ENCODE measurements at places on chromosomes 7 and 10. TPM values are rescaled to one million over a fixed set of nuclear protein-coding genes. Genes with fewer than 3 reads are reported as not detected.
A peak's percentile ranks its signal among the peaks of the same experiment; 100 is the strongest.

DNA sequence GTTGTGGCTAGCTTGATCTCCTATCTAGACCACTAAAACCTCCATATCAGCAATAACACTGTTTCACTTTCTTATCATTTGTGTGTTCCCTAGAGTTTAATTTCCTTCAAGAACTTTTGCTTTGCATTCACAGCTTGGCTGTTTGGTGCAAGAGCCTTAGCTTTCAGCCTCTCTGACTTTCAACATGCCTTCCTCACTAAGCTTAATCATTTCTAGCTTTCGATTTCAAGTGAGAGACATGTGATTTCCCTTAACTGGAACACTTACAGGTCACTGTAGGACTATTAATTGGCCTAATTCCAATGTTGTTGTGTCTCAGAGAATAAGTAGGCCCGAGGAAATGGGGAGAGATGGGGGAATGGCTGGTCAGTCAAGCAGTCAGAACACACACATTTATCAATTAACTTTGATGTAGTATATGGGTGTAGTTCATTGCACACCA lies 10.6 kb upstream of the BPGM start:
- no peak for DNase-seq

- peak; percentile 94 for DNase-seq
Observed at GRCh38 chr7:65006094-65006992, at the start of gene ERV3-1. TSS of gene ERV3-1 (minus strand) at chr7:65006687. CDS start at chr7:64993026, 13,661 bp downstream.

- no peak for DNase-seq
Observed at GRCh38 chr10:61943674-61944378, 42.3 kb downstream of the ARID5B start.

DNA sequence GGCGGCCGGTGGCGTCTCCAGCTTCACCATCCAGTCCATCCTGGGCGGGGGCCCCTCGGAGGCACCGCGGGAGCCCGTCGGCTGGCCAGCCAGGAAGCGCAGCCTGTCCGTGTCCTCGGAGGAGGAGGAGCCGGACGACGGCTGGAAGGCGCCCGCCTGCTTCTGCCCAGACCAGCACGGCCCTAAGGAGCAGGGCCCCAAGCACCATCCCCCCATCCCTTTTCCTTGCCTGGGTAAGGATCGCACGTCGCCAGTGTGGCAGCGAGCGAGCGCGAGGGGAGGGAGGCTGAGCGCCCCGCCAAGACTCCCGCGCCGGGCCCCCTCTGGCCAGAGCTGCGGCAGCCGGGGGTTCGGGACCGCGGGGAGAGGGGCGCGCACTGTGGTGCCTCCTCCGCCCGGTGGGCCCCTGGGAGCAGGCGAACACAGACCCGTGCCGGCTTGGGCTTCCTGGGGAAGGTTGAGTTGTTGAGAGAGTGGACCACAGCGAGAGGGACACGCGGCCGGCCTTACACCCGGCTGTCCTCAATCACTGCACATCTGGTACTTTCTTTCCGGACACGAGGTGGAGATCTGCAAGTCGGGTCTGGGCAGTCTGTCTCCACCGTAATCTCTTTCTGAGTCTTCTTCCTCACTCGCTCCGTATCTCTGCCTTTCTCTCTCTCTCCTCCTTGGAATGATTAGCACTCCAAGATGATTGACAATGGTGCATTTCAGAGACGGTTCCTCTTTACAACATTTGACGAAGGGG lies 652 bp downstream of the HMX2 start:
- no peak for DNase-seq

DNA sequence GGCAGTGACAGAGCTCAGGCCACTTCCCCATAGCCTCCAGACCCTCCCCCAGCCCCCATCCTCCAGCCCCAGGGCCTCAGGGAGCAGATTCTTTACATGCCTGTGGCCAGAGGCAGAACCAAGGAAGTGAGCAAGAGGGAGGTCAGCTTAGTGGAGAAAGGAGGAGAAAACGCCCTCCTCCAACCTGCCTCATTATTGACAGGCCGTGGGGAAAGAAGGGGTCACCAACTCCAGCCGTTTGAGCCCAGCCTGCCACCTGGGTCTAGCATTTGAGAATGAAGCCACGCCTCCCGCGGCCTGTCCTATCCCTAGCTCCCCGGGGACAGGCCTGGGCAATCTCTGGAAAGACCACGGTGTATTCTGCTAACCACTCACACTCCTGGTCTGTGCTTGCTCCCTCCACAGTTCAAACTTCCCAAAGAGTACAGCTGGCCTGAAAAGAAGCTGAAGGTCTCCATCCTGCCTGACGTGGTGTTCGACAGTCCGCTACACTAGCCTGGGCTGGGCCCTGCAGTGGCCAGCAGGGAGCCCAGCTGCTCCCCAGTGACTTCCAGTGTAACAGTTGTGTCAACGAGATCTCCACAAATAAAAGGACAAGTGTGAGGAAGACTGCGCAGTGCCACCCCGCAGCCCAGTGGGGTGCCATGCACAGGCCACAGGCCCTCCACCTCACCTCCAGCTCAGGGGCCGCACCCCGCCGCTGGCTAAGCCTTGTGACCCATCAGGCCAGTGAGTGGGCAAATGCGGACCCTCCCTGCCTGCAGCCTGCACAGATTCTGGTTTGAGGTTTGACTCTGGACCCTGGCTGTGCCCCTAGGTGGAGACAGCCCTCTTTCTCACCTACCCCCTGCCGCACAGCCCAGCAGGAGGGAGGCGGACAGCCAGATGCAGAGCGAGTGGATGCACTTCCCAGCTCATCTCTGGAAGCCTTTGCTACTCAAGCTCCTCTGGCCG lies 14.3 kb upstream of the TRIM8 start:
- no peak for DNase-seq

Gene MEOX2
- not detected for total RNA-seq

Gene SLC26A5
- total RNA-seq: not detected

Gene ASNS
- 112 TPM for total RNA-seq
